ENCODE measurements at places on chromosomes 3 and 15.

DNA sequence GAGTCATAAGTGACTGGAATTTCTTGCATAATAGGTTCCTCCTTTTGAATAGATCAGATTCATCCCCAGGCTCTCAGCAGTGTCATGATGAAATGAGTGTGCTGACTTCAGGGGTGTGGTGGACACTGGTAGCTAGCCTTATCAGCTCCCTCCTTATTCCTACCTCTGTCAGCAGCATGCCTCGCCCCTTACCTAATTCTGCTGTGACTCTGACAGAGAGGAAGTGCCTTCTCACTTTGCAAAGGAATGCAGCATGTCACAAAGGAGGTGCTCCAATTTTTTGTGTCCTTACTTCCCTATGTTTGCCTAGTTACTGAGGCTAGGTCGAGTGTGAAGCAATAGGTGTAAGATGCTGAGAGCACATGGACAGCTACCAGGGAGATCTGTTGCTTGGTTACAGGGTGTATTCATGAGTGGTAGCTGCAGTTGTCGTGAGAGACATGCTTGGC, 90.6 kb downstream of the TNFAIP8L3 start:
- DNase-seq, result no peak

DNA sequence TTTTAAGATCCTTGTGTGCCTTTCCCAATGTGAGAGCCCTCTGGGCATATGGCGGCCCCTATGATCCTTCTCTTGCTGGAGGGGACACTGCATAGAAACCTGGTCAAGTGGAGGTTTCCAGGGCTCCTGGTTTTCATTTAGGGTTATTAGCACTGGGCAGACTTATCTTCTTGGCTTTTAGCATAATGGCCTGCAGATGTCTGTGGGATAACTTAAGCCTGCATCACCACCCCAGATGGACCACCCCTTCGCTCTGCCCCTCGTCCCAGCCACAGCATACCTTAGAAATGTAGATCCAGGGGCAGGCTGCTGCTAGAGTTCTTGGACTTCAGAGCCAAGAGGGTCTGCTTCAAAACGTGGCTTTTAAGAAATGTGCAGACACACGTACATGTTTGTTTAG, 340.3 kb upstream of the CTDSPL start:
- no peak for DNase-seq

- DNase-seq, result no peak
Observed at GRCh38 chr3:69413551-69414207, 27.8 kb upstream of the FRMD4B start.

DNA sequence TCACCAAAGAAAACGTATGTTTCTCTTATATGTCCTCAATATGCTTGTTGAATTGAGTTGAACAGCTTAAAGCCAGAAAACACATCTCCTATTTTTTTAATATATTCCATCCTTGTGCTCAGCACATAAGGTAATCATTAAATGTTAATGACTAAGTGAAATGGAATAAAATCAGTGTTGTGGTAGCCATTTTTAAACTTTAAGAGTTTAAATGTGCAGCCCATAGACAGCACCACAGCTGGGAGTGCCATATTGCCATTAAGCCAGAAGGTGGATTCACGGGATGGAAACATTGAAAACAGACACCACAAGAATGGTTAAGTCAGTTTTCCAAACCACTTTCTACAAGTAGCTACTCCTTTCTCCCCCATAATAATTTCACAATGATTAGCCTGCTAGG, 76.8 kb upstream of the C15orf61 start:
- no peak for DNase-seq

- no peak for DNase-seq
Observed at GRCh38 chr3:63624941-63625560, 27.4 kb upstream of the SNTN start.

GRCh38 chr3:134516905-134517304, 31.0 kb downstream of the CEP63 start:
- DNase-seq, result no peak

DNA sequence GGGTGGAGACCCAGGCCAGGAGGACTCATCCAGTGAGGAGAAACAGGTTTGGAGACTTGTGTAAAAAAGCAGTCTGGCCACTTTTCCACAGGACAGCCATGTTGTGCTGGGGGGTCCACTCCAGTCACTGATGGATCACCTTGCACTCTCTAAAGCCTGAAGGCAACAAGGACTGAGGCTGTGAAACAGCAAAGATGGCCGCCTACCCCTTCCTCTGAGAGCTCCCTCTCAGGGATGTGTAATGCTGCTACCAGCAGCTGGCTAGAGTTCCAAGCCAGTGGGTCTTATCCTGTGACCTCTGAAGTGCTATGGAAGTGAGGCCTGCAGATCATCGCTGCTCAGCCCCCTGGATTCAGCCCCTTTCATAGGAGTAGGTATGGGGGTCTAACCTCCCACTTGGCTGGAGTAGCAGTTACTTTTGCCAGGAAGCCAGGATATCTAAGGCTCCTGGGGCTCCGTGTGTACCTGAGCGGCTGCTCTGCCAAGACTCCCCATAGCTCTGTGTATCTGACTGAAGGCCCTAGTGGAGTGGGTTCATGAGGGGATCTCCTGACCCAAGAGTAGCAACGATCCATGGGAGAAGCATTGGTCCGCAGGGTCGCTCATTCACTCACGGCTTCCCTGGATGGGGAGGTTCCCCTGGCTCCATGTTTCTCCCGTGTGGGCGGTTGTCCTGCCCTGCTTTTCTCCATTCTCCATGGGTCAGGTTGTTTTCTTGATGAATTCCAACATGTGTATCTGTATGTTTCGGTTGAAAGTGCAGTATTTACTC, 69.9 kb upstream of the TNFSF10 start:
- DNase-seq, result no peak

DNA sequence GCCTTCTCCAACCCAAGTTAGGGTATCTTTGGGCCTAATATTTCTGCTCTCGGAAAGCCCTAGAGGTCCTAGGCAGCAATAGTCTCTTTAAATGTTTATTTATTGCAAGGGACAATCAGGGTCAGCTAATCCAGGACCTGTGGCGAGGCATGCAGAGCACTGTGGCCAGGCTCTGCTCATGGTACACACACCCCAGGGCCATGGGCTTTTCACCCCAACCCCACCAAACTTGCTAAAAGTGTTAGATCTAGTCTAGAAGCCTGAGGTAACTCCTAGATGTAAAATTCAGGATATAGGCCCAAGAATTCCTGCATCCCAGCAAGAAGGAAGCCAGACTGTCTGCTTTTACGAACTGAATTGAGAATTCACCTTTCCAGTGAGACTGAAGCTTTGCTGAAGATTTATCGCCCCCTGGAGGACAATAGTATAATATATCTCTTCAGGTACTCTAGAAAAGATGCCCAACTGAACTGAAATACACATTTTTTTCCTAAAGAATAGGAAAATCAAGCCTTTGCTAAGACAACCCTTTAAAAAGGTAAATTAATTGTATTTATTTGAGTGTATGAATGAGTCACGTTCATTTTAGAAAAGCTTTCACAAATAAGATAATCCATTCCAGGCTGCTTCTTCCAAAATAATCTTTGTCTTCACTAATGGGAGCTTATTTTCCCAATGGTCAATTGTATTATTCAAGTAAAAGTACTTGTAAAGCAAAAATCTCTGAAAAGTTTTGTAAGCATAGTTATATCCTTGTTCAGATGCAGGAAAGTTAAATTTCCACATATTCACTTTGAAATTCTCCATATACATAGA, 89.8 kb downstream of the LRRC3B start:
- no peak for DNase-seq

DNA sequence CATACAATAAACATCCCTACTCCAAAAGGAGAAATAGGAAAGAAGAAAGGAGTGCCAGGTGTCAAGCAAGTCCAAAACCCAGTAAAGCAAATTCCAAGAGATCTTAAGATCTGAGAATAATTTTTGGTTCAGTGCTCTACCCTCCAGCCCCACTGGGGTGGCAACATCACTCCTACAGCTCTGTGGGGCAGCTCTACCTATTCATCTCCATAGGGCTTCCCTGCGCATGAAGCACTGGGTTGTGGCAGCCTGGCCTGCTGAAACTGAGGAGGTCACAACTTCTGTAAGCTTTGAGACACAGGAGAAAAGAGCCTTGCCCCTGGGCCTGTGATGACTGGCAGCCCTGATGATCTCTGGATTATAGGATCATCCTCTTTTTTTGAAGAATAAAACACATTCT, 378.2 kb upstream of the SOX14 start:
- DNase-seq, result no peak

- DNase-seq, result no peak
Observed at GRCh38 chr15:42692536-42692935, 44.4 kb downstream of the CDAN1 start.

GRCh38 chr3:157542711-157543500, 39.7 kb upstream of the VEPH1 start:
- no peak for DNase-seq

GRCh38 chr3:146313746-146314111, 62.8 kb upstream of the PLSCR4 start:
- DNase-seq, result no peak

All from stimulated activated CD4-positive, alpha-beta T cell treated with anti-CD3 and anti-CD28 coated beads, TNF-alpha, amount 100 ng/mL, for 48 hours (primary cell).